ENCODE measurements at places on chromosomes 5 and 9.

DNA sequence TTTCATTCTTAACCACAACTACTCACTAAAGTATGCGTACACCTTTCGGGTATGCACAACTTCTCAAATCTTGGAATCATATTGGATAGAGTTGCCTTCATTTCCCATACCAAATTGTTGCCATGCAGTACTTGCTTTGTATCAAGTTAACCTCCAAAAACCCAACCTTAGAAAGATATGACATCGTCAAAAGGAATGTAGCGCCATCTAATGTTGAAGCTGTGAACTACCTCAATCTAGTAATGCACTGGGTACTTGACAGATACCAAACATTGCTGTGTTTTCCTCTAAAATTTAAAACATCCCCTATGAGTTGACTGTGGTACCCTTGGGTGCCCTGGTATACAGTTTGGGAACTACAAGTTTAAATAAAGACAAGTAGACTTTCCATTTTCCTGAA, 318.4 kb downstream of the ARL15 start:
- DNase-seq = no peak

DNA sequence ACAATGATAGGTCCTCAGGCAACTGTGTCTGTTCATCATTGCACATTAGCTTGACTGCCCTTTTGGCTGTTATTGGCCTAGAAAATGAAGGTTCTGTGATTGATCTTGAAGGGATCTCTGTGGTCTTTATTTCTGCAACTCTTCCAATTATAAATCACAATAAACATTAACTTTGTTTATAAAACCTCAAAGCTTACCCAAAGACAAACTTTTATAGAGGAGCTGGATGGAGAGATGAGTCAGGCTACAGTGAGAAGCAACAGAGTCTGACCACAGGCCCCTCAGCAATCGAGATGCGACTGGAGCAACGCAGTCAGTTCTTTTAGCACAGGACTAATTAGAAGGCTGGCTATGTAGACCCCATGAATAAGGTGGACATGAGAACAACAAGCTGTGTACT, 5.3 kb downstream of the MACROH2A1 start:
- no peak for DNase-seq

GRCh38 chr9:117088786-117089185, 326.1 kb downstream of the ASTN2 start:
- DNase-seq = no peak

DNA sequence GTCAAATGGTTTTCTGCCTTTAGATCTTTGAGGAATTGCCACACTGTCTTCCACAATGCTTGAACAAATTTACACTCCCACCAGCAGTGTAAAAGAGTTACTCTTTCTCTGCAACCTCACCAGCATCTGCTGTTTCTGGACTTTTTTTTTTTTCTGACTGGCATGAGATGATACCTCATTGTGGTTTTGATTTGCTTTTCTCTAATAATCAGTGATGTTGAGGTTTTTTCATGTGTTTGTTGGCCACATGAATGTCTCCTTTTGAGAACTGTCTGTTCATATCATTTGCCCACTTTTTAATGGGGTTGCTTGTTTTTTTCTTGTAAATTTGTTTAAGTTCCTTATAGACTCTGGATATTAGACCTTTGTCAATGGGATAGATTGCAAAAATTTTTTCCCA, 129.2 kb upstream of the PTGER4 start:
- no peak for DNase-seq

DNA sequence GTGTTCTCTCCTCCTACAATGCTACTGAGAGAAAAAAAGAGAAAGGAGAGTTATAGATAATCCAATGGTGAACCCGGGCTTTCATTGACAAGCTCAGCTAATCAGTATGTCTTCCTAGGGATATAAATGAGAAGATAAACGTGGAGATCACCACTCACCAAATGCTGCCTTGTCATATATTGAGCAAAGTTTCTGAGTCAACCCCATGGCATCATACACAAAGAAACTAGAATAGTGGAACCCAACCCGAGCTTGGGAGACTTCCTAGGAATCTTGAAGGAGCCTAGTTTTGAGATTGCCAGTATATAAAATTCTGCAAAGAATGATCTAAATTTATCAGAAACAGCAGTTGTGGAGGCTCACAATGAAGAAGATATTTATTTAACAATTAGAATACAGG, 47.8 kb downstream of the PTPN3 start:
- DNase-seq = no peak

GRCh38 chr9:74487395-74487794, 9.7 kb upstream of the RORB start:
- DNase-seq = no peak

DNA sequence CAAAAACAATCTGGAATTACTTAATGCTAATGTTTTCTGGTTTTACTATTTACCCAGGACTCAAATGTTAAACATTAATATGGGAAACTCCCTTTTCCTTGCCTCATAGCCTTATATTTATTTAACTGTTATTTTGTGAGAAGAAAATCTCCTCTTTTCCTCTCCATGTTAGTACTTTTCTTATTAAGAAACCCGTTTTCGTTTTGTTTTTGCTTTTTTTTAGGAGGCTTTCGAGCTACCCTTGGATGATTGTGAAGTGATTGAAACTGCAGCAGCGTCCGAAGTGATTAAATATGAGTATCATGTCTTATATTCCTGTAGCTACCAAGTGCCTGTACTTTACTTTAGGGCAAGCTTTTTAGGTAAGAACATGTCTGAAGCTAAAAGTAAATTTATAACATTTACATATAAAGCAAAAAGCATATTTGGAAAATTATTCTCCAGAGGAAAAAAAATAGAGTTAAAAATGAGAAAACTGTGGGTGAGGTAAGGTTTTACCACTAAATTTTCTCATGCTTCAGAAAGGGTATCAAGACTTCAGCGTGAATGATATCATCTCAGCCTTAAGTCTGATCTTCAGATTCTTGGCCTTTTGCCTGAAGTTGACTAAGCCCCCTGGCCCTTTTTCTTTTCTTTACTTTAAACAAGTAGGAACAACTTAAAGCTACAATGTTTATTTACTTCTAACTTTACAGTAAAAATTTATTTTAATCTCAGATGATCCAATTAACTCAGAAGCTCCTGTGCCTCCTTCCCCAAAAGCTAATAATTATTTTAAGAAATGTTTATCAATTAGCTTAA, 113.8 kb downstream of the RPS23 start:
- no peak for DNase-seq

- DNase-seq = no peak
Observed at GRCh38 chr9:629146-629545, 212.4 kb upstream of the DMRT1 start.

All from activated T-helper 1 cell treated with anti-CD3 and anti-CD28 coated beads, Interleukin-2, amount 50 U/mL, for 16 hours (primary cell).